ENCODE measurements at places on chromosomes 12 and 14.

DNA sequence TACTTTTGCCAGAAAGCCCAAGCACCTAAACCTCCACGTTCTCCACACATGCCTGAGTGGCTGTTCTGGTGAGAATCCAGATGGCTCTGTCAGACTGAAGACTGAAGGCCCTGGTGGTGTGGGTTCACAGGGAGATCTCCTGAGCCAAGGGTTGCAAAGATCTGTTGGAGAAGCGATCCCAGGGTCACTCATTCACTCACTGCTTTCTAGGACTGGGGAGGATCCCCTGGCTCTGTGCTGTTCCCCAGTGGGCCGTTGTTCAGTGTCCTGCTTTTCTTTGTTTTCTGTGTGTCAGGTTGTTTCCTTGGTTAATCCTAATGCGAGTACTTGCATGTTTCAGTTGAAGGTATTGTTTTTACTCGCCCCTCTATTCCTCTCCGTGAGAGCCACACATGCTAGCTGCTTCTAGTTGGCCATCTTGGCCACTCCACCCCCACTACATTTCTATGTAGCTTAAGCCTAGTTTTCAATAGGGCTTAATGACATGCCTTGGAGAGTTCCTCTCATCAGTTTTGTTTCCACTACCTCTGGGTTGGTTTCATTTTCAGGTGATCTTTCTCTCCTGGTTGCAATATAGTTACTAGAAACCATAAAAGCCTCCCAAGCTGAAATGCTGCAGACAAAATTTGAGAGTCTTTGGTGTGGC lies 144.5 kb upstream of the SLC38A2 start:
- no peak for DNase-seq

DNA sequence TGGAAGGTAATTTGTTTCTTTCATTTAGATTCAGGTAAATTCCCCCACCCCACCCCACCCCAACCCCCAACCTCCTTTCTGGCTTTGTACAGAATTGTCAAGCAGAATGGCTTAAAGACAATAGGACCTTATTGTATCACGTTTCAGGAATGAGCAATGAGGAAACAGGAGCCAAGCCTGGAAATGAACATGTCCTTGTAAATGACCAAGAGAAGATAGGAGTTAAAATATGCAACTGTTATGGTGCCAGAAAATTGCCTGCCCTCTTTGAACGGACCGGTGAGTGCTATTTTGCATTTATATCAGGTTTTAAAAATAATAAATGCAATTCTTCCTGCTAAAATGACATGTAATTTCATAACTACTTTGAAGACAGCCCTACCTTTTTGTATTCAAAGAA lies 141.6 kb upstream of the PELI2 start:
- DNase-seq: no peak

DNA sequence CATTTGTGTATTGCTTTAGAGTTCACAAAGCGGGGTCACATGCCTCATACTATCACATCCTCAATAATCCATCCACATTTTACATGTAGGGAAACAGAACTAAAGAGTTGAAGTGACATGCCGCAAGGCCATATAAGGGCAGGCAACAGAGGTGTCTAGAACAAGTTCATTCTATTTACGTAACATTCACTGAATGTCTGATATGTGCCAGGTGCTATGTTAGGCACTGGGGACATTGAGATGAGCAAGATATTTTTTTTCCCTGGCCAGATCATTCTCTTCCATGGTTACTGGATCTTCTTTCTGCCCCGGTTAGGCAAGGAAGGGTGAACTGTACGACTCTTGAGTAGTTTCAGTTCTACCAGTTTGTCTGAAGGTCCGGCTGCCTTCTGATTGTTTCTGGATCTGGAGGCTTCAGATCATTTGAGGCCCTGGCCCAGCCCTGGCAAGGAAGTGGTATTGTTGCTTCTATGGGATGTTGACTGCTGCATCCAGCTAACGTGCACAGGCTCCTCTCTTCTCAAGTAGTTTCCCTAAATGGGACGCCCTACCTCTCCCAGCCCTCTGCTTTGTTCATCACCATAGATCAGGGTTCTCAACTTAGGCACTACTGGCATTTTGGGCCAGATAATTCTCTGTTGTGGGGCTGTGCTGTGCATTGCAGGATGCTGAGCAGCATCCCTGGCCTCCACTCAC lies 12.1 kb downstream of the GPATCH2L start:
- no peak for DNase-seq

DNA sequence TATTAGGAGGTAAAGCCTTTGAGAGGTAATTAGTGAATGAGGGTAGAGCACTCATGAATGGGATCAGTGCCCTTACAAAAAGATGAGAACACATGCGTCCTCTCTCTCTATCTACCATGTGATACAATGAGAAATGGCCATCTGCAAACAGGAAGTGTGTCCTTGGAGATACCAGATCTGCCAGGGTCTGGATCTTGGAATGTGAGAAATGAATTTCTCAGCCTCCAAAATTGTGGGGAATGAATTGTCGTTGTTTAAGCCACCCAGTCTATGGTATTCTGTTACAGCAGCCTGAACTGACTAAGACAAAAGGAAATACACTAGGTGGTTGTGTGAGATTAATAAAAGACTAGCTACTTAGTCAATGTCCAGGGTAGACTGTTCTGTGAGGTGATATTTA lies 366.6 kb downstream of the NELL2 start:
- no peak for DNase-seq

DNA sequence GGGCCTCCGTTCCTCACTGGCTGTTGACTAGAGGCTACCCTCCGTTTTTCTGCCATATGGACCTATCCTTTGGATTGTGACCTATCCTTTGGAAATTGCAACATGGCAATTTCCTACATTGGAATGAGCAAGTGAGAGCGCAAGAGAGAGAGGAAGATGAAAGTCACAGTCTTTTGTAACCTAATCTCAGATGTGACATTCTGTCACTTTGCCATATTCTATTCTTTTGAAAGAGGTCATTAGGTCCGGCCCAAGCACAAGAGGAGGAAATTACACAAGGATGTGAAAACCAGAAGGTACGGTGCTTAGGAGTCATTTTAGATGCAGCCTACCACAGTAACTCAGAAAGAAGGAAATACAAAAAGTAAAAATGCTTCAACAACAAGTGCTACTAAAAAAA lies 47.3 kb upstream of the SRP54 start:
- DNase-seq: no peak

Data from Jurkat, Clone E6-1 (cell line).